LHCN-M2 (cell line): ENCODE measurements at places on chromosomes 12 and 14. TPM values are rescaled to one million over a fixed set of nuclear protein-coding genes. Genes with fewer than 3 reads are reported as not detected.

DDN gene
- total RNA-seq, result 0.06 and 0.52 TPM in 2 replicates

SOX5 gene
- 0.19 and 2.4 TPM in 2 replicates for total RNA-seq

DNA sequence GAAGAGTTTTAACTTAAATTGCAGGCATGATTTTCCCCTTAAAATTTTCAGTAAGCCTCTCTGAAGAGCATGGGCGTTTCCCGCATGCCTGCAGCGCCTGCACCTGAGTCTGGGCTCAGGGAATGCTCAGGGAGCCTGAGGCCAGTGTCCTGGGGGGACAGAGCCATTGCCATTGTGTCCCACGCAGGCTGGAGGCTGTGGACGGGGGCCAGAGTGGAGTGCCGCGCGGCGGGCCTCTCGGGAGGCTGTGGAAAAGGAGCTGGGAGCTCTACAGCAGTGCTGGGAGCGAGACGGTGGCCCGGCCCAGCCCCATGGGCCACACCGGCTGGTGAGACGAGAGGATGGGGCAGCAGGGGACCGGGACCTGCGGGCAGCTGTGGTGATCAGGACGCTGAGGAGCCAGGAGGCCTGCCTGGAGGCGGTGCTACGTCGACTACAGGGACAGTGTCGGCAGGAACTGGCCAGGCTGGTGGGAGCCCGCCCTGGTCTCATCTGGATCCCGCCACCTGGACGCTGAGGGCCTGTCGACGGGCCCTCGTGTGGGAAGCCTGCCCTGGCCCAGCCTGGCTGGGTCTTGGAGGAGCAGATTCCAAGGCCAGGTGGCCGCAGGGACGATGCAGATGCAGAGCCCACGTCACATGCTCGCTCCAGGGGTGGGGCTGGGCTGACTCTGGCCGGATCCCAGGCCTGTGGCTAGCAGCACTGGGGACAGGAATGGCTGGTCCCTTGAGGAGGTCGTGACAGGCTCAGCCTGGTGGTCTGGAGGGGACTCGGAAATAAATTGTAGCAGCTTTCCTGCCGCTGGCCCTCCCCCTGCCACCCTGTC, 7.6 kb downstream of the TEDC1 start:
- no peak for DNase-seq

DNA sequence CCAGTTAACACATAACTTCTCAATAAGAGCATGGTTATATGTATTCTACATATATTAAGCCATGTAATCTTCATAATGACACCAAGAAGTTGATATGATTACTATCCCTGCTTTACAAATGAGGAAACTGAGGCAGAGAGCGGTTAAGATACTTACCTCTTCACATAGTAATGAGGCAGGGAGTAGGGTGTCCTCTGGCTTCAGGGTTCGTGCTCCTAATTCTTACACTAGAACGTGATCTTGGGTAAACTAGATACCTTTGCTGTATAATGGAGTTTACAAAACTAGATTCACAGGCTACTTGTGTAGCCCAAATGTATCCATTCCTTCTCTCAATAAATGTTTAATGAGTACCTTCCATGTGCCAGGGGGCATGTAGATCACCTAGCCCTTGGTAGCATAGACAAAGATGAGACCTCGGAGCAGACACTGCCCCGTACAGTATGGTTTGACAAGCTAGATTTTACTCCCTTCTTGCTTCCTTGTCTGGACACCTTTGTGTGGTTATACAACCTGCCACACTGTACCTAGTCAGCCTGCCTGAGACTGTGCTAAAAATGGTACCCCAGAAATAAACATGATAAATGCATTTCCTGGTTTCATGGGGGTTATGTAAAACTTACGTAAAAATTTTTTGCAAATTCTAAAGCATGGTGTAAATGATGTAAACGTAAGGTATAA, 991.8 kb downstream of the VRK1 start:
- DNase-seq, result no peak

GRCh38 chr14:59320763-59321625, 132.5 kb downstream of the DAAM1 start:
- DNase-seq, result peak; percentile 83

- no peak for DNase-seq
Measured at GRCh38 chr12:129075460-129076208, 222.4 kb downstream of the GLT1D1 start.
